ENCODE measurements at places on chromosomes 7 and 10. TPM values are rescaled to one million over a fixed set of nuclear protein-coding genes. Genes with fewer than 3 reads are reported as not detected.

FZD8 gene
- 31.1 TPM for total RNA-seq

ZNF853 gene
- total RNA-seq: 0.86 TPM

MPP7 gene
- 9.9 TPM for total RNA-seq

UNCX gene
- not detected for total RNA-seq
